ENCODE measurements at places on chromosomes 1 and 21. TPM values are rescaled to one million over a fixed set of nuclear protein-coding genes. Genes with fewer than 3 reads are reported as not detected.

Gene NID1
- 46.6 TPM for total RNA-seq

Gene SHISA4
- 7.8 TPM for total RNA-seq

Gene RXRG
- 8.4 TPM for total RNA-seq

Gene NTMT2
- not detected for total RNA-seq

Gene SPRR5
- not detected for total RNA-seq

Gene VSIG8
- total RNA-seq, result 0.35 TPM

Gene NUDT4B
- not detected for total RNA-seq

Gene BCAR3
- 24.9 TPM for total RNA-seq

Gene SPOCD1
- 21.6 TPM for total RNA-seq

Gene NOS1AP
- 3.6 TPM for total RNA-seq

Gene OLFML3
- total RNA-seq, result 38.9 TPM

Gene RPS27
- total RNA-seq, result 1,826 TPM

Gene DNAJC6
- 10.5 TPM for total RNA-seq

Gene TRIM17
- 2.6 TPM for total RNA-seq
